ENCODE measurements at places on chromosomes 13 and 19.

- DNase-seq: no peak
Measured at GRCh38 chr13:40255551-40255950, 410.9 kb downstream of the FOXO1 start.

GRCh38 chr13:24275041-24275440, 34.3 kb upstream of the C1QTNF9 start:
- DNase-seq: no peak

DNA sequence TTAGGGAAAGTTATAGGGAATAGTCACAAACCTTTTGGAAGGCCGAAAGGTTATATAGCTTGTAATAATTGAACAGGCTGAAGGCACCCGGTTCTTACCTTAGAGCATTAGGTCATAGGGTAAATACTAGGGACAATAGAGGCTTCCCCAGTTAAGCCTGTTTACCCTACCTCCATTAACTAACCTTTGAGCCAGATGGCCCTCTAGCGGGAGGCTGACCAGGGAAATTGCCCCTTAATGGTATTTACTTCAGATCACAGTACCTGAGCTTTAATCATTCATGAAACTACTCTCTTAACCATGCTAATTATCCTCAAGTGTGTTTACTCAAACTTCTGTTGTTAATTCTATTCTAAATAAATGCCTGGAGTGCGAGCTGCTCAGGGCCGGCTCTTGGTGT, 20.4 kb upstream of the ZNF83 start:
- DNase-seq: no peak

GRCh38 chr13:28432816-28433560, 61.9 kb downstream of the FLT1 start:
- DNase-seq: no peak

GRCh38 chr13:112142401-112142930, 75.5 kb downstream of the SOX1 start:
- no peak for DNase-seq

- DNase-seq: no peak
Measured at GRCh38 chr19:58544591-58545285, 874 bp downstream of the TRIM28 start.

DNA sequence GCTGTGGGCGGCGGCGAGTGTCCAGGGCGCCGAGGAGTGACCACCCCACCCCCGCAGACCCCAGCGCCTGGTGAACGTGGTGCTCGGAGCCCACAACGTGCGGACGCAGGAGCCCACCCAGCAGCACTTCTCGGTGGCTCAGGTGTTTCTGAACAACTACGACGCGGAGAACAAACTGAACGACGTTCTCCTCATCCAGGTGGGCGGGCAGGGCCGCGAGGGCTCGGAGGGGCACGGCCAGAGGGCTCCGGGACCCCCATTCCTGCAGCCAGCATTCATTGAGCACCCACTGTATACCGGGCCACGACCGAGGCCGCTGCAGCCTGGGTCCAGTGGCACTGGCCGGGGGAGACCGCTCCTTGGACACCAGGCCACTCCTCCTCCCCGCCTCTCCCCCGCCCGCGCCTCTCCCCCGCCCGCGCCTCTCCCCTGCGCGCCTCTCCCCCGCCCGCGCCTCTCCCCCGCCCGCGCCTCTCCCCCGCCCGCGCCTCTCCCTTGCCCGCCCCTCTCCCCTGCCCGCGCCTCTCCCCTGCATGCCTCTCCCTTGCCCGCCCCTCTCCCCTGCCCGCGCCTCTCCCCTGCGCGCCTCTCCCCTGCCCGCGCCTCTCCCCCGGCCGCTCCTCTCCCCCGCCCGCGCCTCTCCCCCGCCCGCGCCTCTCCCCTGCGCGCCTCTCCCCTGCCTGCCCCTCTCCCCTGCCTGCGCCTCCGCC, 3.2 kb downstream of the PRTN3 start:
- DNase-seq: no peak

GRCh38 chr13:108650271-108650670, 20.9 kb downstream of the MYO16 start:
- no peak for DNase-seq

DNA sequence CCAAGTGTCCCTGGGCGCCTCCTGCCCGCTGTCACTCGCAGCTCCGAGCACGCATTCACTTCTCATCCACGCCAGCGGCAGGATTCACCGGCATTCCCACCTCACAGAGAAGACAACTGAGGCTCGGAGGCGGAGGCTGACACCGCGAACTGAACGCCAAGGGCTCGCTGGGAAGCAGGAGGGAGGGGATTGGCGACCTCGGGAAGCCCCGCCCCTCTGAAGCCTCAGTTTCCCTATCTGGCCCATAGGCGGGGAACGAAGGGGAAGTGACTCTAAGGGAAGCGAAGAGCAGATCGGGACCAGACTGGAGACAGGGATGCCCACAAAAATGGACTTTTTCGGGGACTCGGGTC, 256 bp downstream of the MICOS13 start:
- peak; percentile 30 for DNase-seq

DNA sequence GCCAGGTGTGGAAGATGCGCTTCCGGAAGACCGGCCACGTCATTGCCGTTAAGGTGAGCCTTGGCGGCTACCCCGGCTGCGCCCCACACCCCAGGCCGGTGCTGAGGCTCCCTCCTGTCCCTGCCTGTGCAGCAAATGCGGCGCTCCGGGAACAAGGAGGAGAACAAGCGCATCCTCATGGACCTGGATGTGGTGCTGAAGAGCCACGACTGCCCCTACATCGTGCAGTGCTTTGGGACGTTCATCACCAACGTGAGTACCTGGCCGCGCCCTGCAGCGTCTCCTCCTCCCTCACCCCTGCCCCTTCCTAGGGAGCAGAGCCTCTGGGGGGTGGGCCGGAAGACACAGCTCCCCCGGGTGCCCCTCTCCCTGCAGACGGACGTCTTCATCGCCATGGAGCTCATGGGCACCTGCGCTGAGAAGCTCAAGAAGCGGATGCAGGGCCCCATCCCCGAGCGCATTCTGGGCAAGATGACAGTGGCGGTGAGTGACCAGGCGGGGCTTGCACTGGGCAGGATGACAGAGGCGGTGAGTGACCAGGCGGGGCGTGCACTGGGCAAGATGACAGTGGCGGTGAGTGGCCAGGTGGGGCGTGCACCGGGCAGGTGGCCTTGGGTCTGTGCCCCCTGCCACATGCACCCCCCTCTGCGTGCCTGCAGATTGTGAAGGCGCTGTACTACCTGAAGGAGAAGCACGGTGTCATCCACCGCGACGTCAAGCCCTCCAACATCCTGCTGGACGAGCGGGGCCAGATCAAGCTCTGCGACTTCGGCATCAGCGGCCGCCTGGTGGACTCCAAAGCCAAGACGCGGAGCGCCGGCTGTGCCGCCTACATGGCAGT, 4.1 kb upstream of the TGFBR3L start:
- DNase-seq: no peak

DNA sequence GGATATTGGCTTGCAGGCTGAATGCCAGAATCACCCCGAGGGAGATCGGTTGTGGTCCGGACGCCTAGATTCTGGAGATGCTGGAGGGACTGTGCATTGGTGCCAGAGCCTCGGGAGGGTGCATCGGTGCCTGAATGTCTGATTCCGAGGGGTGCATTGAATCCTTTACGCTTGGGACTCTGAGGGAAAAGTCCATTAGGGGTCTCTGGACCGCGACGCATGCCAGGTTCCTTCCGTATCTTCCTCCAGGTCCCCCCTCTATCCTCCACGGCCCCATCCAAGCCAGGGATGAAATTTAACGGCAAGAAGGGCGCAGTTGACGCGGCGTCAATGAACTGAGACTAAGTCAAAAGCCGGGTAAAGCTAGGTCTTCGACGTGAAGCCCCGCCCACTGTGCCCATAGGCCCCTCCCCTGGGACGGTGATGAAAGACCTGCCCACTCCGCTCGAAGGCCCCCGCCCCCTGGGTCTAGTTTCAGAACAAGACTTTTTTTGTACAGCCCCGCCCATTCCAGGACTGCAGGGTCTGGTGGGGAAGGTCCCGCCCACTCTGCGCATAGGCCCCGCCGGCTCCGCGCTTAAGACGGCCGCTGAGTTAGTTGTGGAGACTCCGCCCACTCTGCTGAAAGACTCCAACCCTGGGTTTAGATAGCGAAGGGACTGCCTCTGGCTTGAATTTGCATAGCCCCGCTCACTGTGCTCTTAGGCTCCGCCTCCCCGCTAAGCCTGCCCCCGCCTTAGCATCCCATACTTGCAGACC, 737 bp downstream of the ZNF575 start:
- peak; percentile 97 for DNase-seq

DNA sequence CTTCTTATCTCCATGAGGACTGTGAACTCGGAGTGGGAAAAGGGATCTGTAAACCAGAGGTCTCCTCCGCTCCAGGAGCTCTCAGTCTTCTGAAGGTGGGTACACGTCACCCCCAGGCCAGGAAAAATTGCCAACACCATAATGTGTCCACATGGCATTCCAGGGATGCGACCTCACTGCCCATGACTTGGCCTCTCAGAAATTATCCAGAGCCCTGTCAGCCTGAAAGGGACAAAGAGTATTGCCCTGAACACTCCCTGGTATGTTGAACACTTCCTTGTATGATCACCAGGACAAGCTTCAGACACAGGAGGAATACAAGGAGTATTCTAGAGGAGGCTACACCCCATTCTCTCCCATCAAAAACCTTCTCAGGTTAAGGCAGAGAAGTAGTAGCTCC, 81.0 kb upstream of the SLC7A1 start:
- DNase-seq: no peak

GRCh38 chr19:18317961-18318800, 4.7 kb downstream of the LSM4 start:
- DNase-seq: no peak

GRCh38 chr13:57799624-57800023, 168.1 kb downstream of the PCDH17 start:
- no peak for DNase-seq

- no peak for DNase-seq
Measured at GRCh38 chr19:39736088-39736487, 1.7 kb downstream of the CLC start.

DNA sequence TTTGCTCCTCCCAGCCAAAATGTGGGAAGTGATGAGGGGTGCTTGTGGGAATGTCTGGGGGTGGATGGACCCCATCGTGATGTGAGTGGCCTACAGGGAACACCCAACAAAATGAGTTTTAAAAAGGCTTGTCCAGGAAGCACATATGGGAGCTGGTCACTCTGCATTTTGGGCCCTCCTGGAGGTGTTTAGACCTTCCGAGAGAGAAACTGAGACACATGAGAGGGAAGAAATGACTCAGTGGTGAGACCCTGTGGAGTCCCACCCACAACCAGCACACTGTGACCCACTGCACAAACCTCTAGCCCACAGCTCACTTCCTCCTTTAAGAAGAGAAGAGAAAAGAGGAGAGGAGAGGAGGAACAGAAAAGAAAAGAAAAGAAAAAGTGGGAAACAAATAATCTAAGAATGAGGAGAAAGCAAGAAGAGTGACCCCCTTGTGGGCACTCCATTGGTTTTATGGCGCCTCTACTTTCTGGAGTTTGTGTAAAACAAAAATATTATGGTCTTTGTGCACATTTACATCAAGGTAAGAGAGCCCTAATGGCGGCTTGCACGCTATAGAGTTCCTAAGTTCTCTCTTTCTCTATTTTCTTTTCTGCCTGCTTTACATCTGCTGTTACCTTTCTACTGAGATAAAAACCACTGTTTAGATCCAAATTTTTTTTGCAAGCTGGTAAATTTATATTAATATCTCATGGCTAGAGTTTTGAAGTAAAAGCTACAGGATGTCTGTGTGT, 13.3 kb upstream of the LILRB1 start:
- DNase-seq: no peak

- no peak for DNase-seq
Measured at GRCh38 chr19:46496304-46496703, 637 bp upstream of the PNMA8B start.

DNA sequence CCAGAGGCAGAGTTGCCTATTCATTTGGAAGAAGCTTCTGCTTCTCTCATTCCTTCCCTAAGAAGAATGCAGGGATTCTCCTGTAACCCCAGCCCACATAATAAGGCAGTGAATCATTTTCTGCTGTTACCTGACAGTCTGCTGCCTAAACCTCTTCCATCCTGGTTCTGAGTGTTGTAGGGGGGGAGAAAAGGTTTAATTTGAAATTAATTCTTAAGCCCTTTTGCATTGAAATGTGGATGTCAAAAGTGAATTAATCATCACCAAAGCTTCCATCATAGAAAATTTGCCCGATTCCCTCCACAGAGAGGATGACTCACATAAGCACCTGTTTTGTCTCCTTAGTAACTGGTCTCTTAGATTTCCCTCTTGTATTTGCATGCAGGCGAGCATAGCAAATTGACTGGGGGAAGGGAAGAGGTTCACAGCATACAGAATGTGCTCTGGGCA, 146.7 kb upstream of the FNDC3A start:
- peak; percentile 70 for DNase-seq

- no peak for DNase-seq
Measured at GRCh38 chr13:21242236-21242635, 65.8 kb downstream of the MRPL57 start.

DNA sequence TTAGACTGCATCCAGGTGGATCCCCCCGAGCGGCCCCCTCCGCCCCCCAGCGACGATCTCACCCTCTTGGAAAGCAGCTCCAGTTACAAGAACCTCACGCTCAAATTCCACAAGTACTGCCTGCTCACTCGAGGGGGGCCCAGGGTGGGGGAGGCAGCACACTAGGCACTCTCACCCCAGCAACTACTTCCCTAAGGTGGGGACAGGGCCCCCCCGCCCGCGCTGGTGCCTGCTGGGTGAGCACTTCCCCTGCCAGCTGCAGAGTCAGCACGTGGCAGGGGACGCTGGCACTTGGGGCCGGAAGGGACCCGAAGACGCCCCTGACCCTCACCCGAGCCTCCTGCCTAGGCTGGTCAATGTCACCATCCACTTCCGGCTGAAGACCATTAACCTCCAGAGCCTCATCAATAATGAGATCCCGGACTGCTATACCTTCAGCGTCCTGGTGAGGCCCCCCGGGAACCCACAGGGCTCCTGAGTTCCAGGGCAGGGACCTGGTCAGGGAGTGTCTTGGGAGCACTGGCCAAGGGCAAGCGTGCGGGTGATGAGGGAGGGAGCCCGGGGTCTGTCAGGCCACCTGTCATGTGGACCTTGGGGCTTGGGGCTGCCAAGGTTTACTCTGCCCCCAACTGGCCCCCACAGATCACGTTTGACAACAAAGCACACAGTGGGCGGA, 5.2 kb downstream of the MCOLN1 start:
- DNase-seq: no peak

- DNase-seq: no peak
Measured at GRCh38 chr19:50490411-50490811, 13.8 kb upstream of the GARIN5A start.
